NCI-H1930 (cell line): ENCODE measurements at places on chromosomes 7 and 10.

GRCh38 chr10:113165673-113166072 lies 215.6 kb downstream of the TCF7L2 start:
- no peak for DNase-seq

DNA sequence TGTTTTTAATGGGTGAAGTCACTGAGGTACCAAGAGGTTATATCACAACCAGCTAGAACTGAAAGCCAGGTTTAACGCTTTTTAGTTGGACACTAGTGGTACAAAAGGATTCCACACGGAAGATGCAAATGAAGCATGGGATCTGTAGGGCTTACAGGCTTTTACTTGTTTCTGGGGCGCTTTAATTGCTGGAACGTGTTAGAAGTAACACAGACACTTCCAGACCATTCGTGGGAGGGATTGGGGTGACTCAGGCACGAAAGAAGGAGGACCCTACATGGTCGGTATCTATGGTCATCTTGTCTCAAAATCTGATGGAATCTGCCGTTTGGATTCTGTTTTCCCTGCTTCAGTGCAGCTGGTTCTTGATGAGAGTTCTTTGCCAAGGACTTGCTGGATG lies 1.0 kb downstream of the YKT6 start:
- no peak for DNase-seq

GRCh38 chr7:94422136-94422535 lies 27.4 kb downstream of the COL1A2 start:
- DNase-seq = no peak

DNA sequence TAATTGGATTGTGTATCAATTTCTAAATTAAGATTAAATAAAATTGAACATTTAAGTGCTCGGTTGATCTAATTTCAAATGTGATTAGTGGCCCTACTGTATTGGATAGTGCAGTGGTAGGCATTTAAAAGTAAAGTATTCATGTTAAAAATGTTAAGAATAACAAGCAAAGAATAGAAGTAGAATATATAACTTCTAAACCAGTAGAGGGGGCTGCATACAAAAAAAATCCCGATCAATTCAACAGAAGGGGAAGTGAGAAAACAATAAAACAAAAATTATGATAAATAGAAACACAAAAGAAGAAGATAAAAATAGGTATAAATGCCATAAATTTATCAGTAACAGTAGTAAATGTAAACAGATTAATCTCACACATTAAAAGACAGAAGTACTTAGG lies 24.9 kb upstream of the WDFY4 start:
- DNase-seq = no peak

DNA sequence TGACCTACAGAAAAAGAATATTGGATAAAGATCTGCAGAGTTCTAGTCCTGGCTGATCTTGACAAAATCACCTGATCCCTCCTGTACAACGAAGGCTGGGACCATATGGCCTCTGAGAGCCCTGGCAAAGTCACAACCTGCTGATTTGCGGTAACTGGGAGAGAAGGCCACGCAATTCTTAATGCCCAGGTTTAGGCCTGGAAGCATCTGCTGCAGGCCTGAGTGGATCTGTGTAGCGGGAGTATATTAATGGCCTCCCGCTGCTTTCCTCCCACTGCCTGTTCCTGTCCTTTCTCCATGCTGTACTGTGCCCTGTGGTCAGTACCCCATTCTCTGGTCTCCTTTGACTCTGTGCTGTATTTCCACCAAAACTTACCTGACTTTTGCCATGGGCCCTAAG lies 24.2 kb downstream of the AKR1B1 start:
- DNase-seq = no peak

DNA sequence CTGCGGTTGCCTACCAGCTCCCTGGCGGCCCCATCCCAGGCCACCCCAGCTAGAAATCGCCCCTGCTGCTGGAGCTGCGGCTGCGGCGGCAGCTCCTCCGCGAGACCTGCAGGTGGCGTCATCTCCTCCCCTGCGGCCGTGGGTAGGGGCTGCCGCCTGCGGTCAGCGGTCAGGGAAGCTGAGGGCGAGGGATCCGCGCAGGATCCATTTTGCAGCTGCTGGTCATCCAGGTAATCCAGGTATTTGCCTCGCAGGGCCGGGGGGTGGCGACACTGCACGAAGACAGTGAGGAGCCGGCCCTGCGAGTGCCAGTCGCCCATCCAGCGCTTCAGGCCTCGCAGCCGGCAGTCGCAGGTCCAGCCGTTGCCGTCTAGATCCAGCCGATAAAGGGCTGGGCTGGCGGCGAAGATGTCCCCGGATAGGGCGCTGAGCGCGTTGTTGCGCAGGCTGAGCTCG lies 1.5 kb downstream of the TRIL start:
- peak; percentile 71 for DNase-seq

DNA sequence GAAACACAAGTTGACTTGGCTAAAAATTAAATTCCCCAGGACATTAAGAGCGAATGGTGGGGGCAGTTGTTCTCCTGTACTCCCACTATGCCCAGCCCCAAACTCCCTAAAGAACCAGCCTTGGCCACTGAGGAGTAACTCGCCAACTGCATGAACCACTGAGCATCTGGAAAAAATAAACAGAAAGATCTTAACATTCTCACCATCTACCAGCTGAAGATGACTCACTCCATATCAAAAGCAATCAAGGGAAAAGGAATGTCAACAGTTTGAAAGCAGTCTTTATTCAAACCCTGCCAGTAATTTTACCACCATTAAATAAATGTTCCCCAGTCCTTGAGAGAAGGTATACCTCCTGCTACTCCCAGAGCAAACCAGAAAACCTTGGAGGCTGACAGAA lies 45.4 kb downstream of the CTTNBP2 start:
- DNase-seq = no peak

GRCh38 chr7:68420342-68421192 lies 1177.7 kb upstream of the AUTS2 start:
- DNase-seq = no peak

DNA sequence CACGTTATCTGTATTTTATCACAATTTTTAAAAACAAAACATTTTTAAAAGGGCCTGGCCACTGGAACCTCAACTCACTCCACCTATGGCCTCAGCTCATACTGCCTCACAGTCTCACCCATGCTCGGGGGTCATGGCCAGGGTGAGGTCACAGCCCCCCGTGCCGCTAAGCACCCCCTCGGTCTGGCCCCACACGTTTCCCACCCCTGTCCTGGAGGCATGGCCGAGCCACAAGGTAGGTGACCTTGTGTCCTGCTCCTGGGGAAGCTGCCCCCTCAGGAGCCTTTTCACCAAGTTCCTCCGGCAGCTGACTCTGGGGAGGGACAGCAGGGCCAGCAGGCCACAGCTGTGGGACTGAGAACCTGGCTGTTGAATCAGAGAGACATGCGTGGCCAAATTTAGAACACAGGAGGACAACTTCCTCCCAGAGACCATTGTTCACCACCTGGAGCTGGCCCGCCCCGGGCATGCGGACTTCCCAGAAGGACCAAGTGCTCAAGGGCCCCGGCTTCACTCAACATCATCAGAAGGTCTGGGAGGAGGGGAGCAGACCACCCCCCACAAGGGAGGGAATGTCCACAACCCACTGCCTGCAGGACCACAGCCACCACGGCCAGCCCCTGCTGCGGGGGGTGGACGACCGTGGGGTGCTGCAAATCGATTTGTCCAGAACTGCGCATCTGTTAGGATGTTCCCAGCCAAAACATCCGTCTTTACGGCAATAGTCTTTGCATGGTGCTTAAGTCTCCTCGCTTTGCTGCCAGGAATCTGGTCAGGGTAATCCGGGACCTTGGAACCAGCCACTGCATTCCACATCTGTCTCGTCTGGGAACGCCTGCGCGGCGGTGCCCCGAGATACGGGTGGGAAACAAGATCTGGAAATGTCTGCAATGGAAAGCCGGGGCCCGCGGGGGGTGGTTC lies 48.6 kb upstream of the PDGFA start:
- DNase-seq = no peak

GRCh38 chr10:70557876-70558275 lies 44.7 kb downstream of the PRF1 start:
- no peak for DNase-seq

DNA sequence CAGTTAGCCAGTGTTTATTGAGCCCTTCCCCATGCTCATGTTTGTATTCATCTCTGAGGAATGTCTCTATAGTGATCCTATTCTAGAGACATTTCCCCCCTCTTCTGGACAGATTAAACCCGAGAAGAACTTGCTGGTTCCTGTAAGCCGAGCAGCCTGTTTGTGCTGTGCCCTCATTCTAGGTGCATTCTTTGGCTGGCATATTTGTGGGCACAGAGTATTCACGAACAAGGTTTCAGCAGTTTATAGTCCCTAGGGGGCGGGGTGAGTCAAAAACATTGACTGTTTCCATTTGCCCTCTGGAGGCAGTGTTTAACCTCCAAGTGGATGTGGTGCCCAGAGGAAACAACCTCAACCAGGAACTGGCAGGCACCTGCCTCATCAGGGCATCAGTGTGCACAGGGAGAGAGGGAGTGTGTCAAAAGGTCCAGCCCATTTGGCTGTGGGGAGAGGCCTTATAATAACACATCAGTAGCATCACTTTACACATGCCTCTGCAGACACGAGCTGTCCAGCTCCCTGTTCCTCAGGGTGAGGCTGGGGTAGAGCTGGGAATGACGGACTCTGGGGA lies 273.3 kb upstream of the LRGUK start:
- peak; percentile 36 for DNase-seq

GRCh38 chr10:1659221-1659791 lies 78.0 kb downstream of the ADARB2 start:
- DNase-seq = no peak

DNA sequence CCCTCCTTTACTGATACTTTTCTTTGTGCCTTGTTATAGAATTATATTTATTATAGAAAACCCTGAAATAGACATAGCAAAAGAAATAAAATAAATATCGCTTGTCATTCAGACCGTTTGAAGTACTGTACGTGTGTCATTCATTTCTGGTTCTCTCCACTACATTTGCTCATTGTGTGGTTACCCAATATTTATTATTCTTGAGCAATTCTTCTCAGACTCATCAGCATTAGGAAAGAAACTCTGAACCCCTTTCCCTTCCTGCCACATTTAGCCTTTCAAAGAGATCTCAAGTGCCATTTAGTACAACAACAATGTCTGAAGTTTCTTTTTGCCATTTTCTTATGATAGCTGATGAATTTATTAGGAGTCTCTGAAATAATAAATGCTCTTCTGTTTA lies 154.1 kb downstream of the KIAA1217 start:
- no peak for DNase-seq

DNA sequence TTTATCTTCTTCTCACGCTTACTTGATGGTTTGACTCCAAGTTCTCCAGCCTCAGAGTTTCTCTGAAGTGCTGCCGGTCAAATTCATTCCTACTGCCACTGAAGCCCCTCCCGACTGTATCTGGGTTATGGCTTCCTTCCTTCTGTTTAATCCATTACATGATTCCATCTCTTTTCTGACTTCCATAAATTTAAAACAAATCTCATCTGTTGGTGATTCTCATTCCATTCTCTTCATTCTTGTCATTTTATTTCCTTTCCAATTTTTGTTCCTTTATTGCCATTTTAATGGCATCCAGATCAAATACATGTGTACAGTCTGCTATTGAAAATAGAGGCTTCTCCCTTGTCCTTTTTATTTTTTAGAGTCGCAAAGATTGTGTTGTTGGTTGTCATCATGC lies 25.4 kb upstream of the HIBADH start:
- no peak for DNase-seq

DNA sequence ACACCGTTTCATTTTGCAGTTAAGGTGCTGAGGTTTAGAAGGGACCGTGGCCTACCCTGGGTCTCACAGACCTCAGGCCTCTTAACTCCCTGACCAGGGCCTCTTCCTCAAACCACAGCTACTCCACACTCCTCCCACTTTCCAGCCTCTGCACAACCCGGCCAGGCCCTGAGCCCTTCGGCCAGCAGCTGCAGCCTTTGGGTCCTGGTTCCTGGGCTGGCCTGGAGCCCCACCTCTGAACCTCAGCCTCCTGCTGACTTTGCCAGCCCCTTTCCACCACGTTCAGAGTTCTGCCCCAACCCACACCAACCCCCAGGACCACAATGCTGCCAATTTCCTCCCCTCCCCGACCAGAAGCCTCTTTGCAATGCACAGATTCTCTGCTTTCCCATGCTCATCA lies 84.1 kb downstream of the VOPP1 start:
- no peak for DNase-seq

GRCh38 chr7:57789130-57789529 lies 339.2 kb downstream of the ZNF716 start:
- no peak for DNase-seq

GRCh38 chr10:93754761-93755160 lies 3.0 kb upstream of the LGI1 start:
- no peak for DNase-seq

DNA sequence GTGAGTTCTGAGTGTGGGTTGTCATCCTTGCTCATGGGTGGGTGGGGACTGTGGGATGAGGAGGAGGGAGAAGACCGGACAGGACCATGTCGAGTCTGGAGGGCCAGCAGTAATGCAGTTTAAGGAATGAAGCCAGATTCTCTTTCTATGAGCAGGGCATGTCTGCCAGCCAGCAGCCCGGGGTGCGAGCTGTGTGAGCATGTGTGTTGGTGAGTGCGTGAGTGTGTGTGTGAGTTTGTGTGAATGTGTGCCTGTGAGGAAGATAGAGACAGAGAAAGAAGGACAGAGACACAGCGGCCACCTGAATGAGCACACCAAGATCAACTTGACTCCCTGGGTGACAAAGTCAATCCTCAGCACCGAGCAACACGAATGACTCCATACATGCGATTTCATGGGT lies 52.3 kb downstream of the ADARB2 start:
- no peak for DNase-seq

DNA sequence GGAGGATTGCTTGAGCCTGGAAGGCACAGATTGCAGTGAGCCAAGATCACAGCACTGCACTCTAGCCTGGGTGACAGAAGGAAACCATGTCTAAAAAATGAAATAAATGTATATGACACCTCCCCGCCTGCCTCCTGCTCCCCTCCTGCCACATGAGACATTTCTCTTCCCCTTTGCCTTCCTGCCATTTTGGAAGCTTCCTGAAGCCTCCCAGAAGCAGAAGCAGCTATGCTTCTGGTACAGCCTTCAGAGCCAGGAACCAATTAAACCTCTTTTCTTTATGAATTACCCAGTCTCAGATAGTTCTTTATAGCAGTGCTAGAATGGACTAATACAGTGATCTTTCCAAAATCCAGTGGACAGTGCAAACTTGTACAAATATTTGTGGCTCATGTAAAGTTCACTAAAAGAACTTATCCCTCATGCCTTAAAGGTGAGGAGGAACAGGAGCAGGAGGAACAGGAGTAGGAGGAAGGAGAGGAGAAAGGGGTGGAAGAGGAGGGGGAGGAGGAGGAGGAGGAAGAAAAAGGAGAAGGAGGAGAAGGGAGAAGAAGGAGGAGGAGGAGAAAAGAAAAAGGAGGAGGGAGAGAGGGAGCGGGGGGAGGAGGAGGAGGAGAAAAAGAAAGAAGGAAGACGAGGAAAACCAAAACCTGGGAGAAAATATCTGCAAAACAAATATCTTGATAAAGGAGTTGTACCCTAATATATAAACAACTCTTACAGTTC lies 2.8 kb upstream of the ABI1 start:
- DNase-seq = no peak
